ENCODE measurements at places on chromosomes 5 and 9.

DNA sequence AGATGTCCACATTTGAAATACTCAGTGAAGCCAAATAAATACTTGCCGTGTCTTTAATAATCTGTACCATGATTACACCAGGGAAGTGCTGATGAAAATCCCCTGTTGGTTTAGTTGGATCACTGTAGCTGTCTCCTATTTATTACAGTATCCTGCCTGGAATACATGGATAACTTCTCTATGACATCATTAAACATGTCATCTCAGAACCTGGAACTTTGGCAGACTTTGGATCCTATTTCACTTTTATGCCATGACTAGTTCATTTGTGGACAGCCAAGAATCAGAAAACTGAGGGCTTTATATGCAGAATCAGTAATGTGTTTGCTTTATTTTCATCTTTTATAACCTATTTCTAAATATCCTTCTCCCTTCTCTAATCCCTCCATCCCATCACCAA lies at the start of gene TXNDC8:
Gene TXNDC8, minus strand, starts transcription at position 137 of the 400 bp plus-strand sequence.
- DNase-seq, result no peak

DNA sequence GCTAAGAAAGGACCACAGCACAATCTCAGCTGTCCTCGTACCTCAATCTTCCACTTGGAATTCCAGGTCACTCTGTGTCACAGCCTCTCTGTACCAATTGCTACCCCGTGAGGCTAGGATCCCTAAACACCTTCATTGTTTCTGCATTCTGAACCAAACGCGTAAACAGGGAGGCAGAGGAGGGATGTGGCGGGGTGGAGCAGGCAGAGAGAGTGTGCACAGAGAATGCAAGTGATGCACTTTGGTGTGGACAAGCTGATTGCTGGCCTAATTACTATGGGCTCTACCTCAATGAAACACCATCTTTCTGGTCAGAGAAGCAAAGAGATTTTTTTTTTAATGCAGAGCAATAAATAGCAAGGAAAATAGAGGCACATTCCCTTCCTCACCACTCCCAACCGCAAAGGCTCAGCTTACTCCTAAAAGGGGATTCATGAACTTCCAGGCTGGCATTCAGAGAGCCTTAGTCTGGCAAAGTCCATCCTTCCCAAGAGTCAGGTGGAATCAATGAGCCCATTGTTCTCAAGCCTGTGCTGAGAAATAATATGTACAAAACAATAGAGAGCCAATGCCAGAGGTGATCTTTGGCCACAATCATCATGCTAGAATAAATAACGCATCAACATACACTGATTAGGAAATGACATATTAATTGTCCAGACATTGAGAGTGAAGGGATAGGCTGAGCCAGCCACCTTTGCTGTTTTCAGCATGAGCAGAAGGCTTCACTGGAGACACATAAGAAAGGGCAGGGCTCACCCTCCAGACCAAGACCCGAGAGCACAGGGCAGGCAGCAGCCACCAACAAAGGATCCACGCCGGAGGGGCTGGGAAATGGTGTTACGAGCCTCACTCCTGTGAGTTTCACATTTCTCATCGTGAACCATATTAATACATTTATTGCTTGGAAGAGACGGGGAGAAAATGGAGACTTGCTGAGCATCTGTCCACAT lies 278.8 kb downstream of the ENC1 start:
- no peak for DNase-seq

DNA sequence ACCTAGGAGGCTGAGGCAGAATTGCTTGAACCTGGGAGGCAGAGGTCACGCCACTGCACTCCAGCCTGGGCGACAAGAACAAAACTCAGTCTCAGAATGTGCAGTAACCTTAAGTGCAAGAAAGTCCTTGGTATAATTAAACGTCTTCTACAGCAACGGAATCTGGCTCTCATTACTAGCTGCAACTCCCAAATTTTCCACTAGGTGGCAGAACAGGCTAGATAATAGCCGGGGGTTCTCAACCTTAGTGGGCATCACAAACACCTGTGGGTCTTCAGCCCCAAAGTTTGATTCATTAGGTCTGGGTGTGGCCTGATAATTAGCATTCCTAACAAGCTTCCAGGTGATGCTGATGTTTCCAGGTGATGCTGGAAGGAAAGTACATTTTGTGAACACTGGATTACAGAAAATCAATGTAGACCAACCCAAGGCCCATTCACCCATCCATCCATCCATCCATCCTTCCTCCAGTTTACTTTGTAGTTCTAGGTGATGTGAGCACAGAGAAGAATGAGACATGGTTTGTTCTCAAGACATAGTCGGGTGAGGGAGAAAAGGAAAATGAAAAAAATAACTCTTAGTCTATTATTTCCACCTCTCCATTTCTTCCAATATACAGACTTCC lies 37.3 kb downstream of the FBXW2 start:
- DNase-seq, result peak; percentile 19

- no peak for DNase-seq
These were observed 307.9 kb downstream of the CSNK1G3 start for GRCh38 chr5:123819833-123820232.

- DNase-seq, result no peak
These were observed 662.2 kb upstream of the ZNF608 start for GRCh38 chr5:125408448-125409233.
